ENCODE measurements at places on chromosomes 5 and 9. TPM values are rescaled to one million over a fixed set of nuclear protein-coding genes. Genes with fewer than 3 reads are reported as not detected.

Gene TICAM2
- 2.0 TPM for polyA plus RNA-seq

Gene TAF11L13
- not detected for polyA plus RNA-seq

Gene GDNF
- 0.62 TPM for polyA plus RNA-seq

Gene SEMA6A
- 0.10 TPM for polyA plus RNA-seq

Gene SHROOM1
- 3.4 TPM for polyA plus RNA-seq

DNA sequence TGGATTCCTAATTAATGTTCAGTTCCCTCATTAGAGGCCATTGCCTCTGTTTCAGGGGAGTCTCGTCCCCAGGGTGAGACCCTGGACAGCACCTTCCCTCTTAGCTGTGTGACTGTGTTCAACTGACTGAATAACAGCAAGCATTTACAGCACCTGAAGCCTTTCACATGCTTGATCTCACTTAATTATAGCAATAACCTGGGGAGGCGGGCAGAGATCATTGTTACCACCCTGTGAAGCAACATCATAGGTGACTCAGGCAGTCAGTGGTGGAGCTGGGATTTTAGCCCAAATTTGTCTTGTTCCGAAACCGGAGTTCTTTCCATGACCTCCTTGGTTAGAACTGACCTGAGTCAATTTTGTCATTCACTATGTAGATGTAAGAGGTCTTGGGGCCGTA is 105.2 kb upstream of the RAD23B start:
- DNase-seq = no peak

DNA sequence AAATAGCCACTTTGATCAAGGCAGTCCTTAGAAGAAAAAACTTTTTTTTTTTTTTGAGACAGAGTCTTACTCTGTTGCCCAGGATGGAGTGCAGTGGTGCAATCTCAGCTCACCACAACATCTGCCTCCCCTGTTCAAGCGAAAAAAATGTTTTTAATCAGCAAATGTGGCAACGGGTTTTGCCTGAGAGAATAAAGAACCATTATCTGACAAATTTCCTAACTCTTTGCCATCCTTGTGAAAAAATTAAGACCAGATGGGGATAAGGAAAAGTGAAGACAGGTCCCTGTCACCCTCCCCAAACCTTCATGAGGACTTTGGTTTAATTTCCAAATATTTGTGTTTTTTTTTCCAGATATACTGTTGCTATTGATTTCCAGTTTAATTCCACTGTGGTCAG is 107.3 kb upstream of the SPOCK1 start:
- DNase-seq = no peak

GRCh38 chr9:115593587-115594091 is 475.7 kb upstream of the TNC start:
- DNase-seq = peak; percentile 47

DNA sequence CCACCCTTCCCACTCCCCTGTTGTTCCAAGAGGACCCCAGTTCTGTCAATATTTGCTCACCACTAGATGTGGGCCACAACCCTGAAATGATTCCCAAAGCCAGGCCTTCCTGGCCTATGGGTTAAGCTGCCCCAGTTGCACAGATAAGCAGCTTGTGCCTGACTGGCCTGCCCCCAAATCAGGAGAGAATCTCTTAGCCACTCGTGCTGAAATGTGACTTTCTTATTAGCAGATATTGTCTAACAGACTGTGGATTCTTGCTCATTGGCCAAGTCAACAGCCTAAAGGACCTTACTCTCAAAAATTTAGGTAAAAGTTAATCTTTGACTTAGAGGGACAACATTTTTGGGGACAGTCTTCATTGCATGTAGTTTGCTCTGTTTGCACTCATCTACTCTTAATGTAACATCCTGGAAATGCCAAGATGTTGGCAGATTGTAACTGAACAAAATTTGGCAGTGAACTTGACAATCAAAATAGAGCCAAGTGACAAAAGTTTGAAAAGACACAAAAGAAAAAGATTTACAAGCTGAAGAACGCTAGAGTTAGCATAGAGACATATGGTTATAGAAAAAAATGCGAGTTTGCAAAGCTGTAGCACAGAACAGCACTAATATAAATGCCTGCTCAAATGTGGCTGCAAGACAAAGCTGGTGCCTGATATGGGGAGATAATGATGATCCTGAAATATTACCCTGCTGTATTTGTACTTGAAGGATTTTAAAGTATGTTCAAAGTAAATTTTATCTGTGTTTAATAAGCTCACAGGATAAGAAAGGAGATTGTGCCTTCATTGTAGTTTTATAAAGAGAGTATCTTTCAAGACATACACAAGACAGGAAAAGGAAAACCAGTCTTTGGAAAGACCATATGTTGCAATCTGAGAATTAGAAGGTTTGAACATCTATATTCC is 29.0 kb upstream of the FSD1L start:
- no peak for DNase-seq

DNA sequence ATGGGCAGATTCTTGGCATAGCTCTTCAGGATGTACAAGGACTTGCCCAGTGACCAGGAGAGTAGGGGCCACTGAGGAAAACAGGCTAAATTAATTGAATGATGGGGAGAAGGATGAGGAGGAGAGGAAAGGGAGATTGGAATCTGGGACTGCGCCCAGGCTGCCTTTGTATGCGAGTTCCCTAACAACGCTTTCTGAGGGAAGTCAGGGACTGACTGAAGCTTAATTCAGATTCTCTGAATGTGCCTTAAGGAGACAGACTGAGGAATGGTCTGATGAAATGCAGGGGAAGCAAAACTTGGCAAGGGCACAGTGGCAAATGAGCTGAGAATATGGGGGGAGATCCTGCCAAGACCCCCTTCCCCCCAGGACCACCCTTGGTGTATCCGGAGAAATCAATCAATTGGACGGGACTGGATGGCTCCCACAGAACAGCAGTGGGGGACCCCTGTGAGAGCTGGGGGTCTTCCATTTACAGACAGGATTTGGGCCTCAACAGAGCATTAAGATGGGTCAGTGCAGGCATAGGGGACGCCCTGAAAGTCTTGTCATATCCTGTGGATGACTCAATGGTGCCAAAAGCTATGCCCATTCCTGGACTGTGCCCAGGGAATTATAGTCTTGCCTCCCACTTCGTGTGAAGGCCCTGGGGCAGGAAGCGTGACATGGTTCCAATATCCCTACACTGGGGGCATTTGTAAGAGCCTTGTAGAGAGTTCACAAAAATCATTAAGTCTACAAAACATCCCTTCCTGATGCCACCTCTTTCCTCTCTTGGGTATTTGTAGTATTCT is 215.5 kb upstream of the TNC start:
- DNase-seq = no peak

DNA sequence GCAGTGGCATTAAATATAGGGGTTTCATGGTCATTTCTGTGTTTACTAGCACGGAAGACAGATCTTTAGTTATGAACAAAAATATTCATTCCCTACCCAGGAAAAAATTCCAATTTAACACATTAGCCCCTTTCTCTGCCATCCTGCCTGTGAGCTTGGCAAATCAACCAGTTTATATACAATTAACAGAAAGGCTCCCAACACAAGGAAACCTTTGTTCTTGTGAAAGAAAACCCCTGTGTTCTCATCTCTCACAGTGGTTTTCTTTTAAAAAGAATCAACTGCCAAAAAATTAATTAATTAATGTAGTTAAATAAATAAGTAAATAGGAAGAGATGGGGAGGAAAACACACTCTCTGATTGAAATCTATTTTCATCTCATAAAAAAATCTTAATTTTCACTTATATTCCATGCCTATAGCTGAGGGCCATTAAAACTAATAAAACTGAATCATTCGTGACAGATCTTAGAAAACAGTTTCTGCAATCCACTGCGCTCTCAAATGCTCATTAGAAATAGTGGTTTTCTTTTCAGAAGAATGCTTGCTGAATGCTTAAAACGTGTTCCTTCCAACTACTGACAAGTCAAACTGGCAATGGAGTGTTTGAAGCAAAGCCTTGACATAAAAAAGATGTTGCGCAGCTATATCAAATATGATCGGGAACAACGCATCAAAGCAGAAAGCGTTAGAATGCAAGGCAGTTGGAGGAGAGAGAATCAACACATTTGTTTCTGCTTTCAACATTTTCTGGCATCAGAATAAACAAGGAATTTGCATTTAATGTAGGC is 387.7 kb downstream of the TLR4 start:
- no peak for DNase-seq

- peak; percentile 69 for DNase-seq
Measured at GRCh38 chr9:112203536-112203935, 28.4 kb upstream of the SUSD1 start.

DNA sequence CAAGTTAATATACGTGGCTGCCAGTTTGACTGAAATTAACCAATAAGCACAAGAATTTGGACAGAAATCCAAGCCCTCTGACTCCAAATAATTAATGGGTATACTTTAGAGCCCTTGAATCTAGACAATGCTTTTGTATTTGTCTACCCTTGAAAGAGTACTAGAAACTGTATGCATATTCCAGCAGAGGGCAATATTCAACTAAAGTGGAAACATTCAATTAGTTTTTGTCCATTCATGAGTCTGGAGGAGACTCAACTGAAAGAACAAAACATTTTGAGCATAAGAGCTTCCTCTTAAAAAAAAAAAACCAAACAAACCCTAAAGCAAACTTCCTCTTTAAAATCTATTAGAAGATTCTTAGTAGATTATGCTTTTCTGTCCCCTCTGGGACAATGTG is 157.8 kb downstream of the ARHGEF28 start:
- no peak for DNase-seq

DNA sequence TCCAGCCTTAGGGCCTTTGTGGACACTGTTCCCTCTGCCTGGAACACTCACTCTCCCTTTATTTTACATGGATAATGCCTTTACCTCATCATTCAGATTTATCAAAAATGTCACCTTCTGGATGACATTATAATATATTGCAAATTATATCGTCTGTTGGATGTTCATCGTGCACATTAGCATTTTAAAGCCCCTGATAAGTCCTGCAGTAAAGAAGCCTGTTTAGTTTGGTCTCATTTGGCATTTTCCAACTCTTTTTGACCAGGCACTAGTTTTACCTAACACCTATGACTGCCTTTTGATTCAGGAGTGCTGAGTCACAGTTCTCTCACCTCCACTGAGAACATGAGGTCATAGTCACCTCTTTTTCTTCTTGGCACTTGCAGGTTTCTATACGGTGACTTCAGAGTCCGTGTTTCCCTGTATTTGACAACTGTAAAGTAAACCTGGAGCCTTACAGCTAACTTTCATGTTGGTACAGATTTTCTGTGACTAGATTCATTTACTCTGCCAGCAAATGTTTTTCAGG is 57.7 kb upstream of the STC2 start:
- DNase-seq = peak; percentile 34

Data from foreskin keratinocyte (primary cell).